Neural crest cell (in vitro differentiated cells): ENCODE measurements at places on chromosomes 11 and 22.

- peak; percentile 95 for DNase-seq
Observed at GRCh38 chr11:1652771-1653540, 23.4 kb downstream of the KRTAP5-5 start.

GRCh38 chr11:130413405-130414106 is 14.9 kb downstream of the ADAMTS8 start:
- no peak for DNase-seq

DNA sequence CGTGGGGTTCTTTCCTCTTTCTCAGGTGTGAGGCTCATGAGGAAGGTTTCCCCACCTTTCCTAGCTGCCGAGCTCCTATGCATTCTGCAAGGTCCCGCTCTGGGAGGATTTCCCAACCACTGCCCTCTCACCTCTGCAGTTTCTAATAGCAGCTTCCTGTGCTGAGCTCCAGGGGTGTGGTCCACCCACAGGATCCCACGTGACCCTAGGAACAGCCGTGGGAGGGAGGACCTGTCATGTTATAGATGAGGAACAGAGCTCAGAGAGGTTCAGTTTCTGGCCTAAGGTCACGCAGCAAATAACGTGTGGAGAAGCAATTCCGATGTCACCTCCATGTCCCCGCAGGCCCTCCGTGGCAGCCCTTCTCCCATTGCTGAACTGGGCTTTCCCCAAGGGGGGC is 38.5 kb downstream of the FLRT1 start:
- DNase-seq: no peak

DNA sequence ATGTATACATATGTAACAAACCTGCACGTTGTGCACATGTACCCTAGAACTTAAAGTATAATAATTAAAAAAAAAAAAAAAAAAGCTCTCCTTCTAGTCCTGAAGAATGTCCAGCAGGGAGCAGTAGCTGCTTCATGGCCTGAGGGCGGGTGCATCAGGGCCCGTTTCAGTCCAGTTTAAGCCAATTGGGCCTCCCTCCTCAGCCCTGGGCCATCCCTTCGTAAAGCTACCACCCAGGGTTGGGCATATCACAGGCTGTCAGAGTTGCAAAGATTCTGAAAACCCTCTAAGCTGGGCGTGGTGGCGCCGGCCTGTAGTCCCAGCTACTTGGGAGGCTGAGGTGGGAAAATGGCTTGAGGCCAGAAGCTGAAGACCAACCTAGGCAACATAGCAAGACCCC is 5.4 kb downstream of the TMPRSS13 start:
- no peak for DNase-seq

- no peak for DNase-seq
Observed at GRCh38 chr22:32588063-32588462, 113.5 kb downstream of the FBXO7 start.

DNA sequence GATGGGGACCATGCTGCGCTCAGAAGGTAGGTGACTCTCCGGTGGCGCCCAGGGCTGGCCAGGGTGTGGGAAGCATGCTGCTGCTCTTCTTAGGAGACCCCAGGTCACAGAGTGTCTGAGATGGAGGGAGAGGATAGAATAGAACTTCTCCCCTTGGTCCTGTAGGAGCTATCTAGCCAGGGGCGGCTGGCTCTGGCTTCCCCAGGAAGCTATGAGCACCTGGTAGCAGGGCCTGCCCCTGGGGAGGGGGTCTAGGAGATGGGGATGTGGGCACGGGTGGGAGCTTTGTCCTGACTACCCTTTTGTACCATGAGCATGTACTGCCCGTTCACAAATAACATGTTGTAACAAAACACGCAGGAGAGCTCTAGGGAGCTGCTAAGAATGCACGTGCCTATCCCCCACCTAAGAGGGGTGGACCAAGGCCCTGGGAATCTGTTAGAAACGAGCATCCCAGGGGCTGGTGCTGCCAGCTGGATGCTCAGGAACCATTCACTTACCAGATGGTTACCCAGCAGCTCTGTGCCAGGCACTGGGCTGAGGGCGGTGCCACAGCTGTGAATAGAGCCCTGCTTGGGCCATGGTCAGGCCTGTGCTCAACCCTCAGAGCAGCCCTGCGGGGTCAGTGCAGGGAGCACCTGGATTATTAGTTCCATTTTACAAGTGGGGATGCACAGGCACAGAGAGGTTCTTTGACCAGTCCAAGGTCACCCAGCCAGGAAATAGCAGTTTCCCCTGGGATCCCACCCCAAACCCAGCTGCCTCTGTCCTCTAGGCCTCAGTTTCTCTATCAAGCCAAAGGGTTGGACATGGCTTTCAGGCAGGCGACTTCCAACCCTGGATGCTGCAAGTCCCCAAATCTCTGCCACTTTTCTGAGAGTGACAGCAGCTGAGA is 2.2 kb downstream of the SLC39A13 start:
- no peak for DNase-seq

GRCh38 chr11:126683766-126684728 is 316.5 kb downstream of the KIRREL3 start:
- DNase-seq: no peak

DNA sequence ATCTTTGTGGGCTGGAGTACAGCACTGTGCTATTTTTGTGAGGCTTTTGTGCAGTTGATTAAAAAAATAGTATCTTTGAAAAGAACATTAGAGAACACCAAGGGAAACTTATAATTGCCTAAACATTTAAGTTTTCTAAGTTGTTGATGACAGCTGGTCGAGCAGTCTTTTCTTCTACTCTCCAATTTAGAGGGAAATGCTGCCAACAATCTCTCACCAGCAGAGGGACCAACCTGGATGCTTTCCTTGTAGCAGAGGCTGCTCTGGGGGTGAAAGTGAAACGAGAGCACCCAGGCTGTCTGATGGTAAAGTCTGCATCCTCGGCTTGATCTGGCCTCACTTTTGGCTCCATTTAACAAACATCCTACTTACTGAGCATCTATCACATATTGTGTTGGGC is 1286.5 kb upstream of the TENM4 start:
- DNase-seq: no peak

- no peak for DNase-seq
Observed at GRCh38 chr11:103528596-103528995, 419.4 kb downstream of the DYNC2H1 start.

DNA sequence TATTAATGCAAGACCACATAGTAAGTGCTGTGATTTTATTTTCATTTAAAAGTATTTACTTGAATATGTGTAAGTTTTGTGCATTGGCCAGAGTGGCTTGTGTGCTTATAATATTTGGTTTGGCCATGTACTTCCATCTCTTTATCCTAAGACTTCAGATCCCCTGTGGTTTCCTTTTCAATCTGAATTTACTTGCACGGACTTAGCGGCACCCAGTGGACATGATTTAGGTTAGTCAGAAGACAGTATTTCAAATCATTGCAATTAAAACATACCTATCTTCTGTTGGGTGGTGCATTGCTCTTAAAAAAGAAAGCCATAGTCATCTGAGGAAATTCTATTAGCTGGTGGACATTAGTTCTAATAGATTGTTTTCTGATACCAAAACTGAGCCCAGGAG is 30.7 kb downstream of the PIWIL4 start:
- no peak for DNase-seq

DNA sequence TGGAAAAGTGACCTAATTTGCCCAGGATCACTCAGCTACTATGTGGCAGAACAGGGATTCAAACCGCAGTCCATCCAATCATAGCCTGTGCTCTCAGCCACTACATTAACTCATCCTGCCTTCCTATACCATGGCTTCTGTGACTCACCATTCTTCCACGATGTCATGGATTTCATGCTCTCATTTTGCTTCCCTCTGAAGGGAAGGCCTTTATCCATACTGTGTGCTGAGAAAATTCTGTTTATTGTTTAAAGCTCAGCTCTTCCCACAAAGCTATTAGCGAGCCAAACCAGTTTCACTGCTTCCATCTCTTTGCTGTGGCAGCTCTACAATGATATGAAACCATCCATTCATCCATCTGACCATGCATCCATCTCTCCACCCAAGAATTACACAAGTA is 289.9 kb downstream of the TENM4 start:
- no peak for DNase-seq

- no peak for DNase-seq
Observed at GRCh38 chr11:44725016-44725685, 1.6 kb upstream of the TSPAN18 start.

DNA sequence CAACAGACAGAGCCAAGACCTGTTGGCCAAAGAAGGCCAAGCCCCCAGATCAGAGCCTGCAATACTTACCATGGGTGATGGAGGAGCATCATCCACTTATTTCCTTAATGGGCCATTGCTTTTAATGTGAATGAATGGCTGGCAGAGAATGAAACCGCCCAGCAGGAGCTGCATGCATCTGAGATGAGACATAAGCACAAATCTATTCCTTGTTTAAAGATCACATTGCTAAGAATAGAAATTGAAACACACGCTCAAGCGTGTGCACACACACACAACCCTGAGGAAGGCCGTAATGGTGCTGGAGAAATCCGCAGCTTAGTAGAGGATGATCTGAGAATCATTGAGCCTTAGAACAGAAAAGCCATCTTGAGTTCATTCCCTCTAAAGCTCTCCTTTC is 5.3 kb upstream of the RRAS2 start:
- no peak for DNase-seq

GRCh38 chr22:30224161-30224857 is 22.2 kb downstream of the LIF start:
- DNase-seq: no peak

GRCh38 chr11:78810559-78811009 is 235.9 kb upstream of the NARS2 start:
- no peak for DNase-seq

DNA sequence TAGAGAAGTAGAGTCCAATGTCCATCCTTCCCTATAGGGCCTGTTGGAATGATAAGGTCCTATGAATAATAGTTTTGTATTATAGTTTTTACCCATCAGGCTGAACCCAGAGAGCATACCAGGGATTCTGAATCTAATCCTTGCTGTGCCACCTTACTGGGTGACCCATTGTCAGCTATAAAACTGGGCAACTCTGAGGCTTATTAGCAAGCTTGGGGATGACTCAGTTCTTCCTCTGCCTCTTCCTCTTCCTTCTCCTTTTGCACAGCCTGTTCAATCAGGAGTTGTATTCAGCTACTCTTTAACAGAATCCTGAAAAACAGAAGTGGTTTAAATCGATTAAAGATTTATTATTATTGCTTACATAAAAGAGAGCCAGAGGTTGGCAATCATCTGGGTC is 8.9 kb downstream of the HEPHL1 start:
- DNase-seq: no peak

- DNase-seq: no peak
Observed at GRCh38 chr22:31276426-31277167, 15.7 kb downstream of the PIK3IP1 start.

DNA sequence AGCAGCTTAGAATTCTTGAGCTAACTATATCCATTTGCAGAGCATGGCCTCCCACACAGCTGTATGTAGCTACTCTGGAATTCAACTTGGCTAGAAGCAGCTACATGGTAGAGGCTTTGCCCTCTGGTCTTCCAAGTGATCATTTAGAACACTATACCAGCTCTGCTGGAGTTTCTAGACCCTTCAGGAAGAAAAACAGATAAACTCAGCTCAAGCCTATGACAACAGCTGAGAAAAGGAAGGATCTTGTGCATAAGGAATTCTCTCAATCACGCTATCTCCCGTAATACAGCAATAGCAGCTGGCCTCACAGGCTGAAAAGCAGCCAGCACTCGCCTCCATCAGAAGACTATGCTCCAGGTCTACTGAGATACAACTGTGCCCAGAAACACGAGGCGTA is 50.6 kb upstream of the APOA1 start:
- no peak for DNase-seq

DNA sequence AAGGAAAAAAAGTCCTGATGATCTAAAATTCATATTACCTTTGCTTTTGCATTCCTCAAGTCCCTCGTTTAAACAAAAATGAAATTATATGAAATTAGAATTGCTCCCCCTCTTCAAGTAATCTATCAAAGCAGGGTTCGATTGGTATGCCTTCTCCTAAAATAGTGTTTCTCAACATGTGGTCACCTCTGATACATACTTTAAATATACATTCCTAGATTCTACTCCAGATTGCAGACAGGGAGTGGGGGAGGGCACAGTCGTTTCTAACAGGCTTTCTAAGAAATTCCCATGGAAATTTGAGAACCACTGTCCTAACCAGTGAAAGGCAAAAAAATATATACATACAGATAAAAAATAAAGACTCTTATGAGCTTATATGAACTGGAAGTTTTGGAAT is 22.6 kb upstream of the IRAG1 start:
- no peak for DNase-seq

DNA sequence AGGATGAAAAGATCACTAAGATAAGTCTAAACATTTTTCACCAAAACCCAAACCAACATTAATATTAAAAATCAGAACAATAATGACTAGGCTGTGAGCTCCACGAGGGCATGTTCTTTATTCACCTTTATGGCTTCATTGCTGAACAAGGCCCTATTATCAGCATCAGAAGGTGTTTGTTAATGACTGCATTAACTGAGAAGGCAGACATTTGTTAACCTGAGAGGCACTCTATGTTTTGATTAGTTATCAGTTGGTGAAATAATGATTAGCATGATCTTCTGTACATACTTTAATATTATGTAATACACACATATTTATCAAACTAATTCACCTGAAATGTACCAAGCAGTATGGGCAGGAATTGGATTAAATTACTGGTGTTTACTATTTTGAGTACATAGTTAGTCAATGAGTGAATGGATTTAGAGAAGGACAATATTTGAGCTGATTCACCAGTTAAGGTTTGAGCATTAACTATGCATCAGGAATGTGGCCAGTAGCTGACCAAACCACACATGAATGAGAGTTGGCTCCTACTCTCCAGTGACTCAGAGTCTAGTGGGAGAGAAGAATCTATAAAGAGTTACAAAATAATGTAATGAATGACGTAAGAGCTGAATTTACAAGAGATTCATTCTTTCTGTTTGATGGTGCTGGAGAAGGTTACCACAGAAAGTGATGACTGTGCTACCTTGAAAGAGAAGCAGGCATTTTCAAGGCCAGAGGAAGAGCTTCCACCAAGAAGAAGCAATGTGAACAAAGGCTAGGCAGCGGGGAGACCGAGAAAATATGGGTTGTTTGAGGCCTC is 6.7 kb downstream of the IL18 start:
- DNase-seq: no peak

DNA sequence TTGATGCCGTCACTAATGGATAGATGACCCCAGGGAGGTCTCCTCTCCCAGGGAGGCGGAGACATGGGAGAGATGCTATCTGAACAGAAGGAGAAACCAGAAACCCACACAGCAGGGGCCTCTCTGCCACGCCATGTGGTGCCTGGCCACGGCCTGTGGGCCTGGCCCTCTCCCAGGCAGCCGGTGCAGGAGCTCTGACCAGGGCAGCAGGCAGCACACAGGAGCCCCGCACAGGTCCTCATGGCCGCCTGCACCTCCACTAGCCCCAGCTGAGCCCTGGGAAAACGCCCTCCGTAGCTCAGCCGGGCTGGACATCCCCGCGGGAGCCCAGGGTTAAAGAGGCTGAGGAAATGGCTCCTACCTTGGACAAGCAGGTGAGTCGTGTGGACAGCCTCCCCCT is 19.8 kb downstream of the IGSF9B start:
- no peak for DNase-seq
